Stimulated activated CD4-positive, alpha-beta T cell treated with anti-CD3 and anti-CD28 coated beads, Interleukin-2, amount 100 ng/mL, for 24 hours (primary cell): ENCODE measurements at places on chromosomes 12 and 14.

GRCh38 chr12:56955631-56956256 lies 1.7 kb downstream of the RDH16 start:
- DNase-seq = no peak

GRCh38 chr14:65471038-65471878 lies 58.7 kb downstream of the FUT8 start:
- no peak for DNase-seq

DNA sequence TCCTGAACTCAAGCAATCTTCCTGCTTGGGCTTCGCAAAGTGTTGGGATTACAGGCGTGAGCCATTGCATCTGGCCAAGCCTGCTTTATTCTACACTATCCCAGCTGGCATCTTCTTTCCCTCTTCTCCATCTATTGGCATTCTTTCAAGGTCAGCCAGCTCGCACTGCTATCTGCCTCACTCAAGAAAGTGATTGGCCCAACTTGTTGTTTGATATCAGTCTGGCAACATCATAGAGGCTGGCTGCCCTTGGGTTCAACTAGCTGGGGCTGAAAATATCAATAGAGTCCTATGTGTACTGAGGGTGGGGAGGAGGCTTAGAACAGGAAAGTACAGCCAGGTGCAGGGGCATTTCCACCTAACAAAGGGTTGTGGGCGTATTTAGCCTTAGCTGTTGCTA lies 17.1 kb downstream of the GMFB start:
- DNase-seq = no peak

DNA sequence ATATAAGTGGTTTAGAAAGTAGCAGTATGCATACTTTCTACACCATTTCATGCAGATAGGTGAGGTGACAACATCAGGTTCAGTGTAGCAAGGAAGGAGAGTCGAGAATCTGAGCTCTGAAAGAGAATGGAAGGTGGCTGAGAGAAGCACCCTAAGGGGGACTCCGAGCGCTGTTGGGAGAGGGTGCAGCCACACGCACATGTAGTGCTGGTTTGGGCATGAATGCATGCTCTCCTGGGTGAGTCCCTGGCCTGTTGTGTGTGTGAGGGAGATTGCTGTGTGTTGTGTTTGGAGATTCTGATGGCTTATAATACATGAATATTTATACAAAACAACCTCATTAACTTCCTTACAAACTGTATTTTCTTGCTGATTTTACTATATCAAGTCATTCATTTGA lies 180.3 kb upstream of the LRIG3 start:
- DNase-seq = no peak

GRCh38 chr14:81384900-81385299 lies 15.2 kb downstream of the STON2 start:
- DNase-seq = no peak

- DNase-seq = no peak
Observed at GRCh38 chr12:107549651-107550480, 135.7 kb upstream of the PWP1 start.

GRCh38 chr14:75634848-75635247 lies 25.8 kb downstream of the ERG28 start:
- no peak for DNase-seq

DNA sequence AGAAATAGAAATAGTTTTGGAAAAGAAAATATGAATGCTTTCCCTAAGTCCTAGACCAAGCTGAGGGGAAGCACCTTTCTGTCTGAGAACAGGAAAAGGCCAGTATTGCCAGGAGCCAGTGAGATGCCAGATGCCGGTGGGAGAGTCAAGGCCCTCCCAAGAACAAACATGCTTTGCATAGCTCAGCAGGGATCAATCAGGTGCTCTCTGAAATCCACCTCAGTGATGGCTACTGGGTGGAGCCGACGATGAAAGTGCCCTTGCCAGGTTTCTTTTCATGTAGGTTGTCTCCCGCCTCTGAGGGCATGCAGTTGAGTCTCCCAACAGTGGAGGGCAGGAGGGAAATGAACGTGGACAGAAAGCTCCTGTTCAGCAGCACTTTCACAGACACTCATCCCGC lies 28.3 kb downstream of the DEGS2 start:
- DNase-seq = no peak

DNA sequence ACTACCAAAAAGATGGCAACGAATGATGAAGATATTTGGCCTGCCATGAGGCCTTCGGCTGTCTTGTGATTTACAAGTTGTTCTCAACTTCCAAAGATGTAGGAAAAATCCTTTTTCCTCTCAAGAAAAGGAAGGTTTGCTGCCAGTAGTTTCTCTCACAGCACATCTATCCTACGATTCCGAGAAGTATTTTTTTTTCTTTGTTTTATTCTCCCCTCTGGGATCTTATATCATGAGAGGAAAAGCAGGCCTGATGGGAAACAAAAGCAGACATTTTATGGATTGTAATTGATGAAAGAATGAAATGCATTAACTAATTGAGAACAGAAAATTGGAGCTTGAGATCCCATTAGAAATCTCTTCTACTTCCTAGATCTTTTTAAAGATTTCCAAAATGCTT lies 1197.9 kb upstream of the SEL1L start:
- DNase-seq = no peak

DNA sequence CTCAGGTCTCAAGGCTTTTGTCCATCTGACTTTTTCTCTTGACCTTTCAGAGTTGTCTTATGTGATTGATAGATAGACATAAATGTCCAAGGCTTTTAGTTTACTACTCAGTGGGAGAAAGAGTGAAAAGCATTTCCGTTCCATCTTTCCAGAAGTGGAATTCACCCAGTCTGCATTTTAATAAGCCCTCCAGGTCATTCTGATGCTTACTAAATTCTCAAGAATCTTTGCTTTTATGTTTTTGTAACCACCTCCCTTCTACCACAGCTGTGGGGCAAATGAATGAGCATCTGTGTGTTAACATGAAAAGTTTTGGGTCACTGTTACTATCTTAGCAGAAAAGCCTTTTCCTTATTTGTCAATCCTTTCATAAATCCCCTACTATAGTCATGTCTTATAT lies 251.4 kb downstream of the LRIG3 start:
- DNase-seq = no peak

GRCh38 chr12:24759155-24759554 lies 189.7 kb downstream of the BCAT1 start:
- no peak for DNase-seq

DNA sequence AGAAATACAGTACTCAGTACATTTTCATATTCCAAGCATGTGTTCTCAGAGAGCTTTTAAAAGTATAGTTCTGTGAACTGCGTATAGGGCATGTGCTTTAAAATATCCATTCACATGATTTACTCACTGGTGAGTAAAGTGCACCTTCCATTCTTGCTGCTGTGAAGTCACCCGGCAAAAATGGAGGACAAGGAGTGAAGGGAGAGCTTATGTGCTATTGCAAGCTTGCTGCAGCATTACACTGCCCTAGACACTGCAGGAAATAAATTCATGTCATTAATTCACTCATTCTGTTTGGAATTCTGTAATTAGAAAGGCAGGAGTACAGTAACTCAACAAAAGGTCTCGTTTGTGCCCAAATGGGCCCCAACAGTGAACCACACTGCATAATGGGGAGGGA lies 347.8 kb downstream of the PRKD1 start:
- DNase-seq = no peak

- no peak for DNase-seq
Observed at GRCh38 chr14:29663281-29663801, 264.3 kb downstream of the PRKD1 start.

DNA sequence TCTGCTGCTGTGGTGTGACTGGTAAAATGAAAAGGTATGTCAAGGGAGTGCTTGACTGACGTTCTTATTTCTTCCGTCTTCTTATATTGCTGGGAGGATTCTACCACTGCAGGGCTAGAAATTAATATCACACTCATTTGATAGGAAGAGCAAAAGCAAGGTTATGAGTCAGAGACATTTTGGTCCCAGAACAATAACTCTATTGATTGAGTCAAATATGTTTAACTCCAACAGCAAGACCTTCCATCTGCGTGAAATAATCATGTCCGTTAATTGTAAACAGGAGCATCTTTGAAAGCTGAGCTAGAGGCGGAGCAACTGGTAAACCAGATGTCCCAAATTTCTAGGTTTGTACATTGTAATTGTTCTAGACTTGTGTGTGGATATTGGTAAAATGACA lies 1293.6 kb downstream of the AACS start:
- DNase-seq = no peak

GRCh38 chr14:84483072-84483420 lies 1046.9 kb upstream of the FLRT2 start:
- no peak for DNase-seq

GRCh38 chr12:44464180-44464579 lies 411.9 kb downstream of the NELL2 start:
- DNase-seq = no peak

DNA sequence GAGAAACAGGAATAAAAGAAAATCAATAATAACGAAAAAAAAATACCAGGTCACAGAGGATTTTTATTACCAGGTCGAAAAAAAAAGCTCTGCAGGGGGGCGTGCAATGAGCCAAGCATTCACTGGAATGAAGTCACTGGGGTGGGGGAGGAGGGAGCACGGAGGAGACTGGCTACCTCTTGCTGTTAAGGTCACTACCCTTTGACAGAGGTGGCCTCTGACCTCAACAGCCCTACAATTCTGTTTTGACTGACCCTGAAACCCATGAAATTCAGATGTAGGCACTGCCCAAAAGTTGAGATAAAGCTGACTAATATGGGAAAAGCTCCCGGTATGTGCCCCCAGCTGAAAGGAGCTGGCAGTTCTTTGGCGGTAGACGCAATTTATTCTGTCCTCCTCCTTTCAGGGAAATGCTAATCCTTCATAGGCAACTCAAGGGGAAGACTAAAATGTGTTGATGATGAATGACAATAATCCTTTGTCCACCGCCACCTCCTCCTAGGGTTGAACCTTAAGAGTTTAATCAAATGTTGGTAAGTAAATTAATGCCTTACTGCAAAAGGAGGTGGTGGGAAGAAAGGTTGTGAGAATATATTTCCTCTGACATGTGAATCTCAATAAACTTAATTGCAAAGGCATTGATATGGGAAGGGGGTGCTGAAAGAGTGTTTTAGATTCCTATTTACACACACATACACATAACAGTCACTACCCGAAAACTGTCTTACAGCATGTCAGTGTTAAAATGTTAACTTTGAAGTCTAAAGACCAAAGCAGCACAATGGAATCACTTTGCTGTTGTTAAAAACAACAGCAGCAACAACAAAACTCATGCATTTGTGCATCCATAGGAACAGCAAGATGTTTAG lies 6.3 kb upstream of the RIC8B start:
- no peak for DNase-seq

DNA sequence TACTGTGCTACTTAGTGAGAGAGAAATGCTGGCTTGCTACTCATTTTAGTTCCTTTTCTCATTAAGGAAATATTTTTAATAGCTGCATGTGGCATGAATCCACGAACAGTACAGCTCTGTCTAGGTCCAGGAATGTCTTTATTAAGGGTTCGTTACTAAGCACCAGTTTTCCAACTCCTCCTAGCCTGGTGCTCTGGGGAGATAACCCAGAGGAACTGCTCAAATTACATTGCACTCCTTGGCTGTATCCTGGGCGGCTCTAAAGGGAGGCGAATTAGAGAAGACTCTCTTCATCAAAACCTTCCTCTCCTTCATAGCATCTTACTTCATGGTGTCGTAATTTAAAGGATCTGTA lies 101.3 kb downstream of the PPM1A start:
- DNase-seq = no peak

- no peak for DNase-seq
Observed at GRCh38 chr12:89544022-89544421, 18.2 kb upstream of the POC1B start.

GRCh38 chr14:80395031-80395430 lies 183.7 kb upstream of the DIO2 start:
- DNase-seq = no peak

DNA sequence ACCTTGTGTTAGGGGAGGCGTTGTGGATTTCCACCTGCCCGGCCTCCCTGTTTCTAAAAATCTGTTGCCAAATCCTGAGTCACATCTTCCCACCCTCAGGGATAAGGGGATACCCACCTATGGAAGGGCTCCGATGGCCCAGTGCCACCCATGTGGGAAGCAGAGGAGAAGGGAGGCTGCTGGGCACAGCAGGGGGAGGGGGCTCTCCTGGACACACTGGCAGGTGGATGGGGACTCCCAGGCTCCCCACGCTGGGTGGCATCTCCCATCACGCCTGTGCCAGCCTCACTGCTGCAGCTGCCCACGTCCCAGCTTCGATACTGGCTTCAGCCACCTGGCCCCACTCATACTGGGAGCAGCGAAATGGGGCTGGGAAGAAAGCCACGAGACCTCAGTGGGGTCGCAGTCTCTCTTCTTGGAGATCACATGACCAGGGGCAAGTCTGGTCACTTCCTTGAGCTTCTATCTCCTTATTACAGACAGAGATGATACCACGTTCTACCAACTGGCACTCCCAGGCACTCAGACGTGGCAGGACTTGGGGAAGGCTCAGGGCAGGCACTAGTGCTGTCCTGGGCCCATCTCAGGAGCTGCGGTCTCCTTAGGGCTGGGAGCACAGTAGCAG lies 72.2 kb downstream of the PITPNM2 start:
- DNase-seq = no peak

DNA sequence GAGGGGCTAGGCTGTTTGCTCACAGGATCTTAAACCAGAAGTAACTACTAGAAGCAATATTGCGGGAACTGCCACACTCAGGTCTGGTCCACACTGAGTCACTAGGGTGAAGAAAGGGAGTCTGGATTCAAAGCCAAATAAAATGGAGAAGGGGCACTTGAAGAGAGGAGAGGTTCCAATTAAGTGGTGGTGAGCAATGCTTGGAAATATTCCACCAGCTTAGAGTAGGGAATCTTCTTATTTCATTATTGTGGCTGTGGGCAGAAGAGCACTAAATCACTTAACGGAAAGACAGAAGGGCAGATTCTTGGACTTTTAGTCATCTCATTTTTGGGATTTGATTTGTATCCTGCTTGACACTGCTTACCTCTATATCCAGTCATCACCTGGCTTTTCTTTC lies 48.6 kb upstream of the PPP1R12A start:
- no peak for DNase-seq

DNA sequence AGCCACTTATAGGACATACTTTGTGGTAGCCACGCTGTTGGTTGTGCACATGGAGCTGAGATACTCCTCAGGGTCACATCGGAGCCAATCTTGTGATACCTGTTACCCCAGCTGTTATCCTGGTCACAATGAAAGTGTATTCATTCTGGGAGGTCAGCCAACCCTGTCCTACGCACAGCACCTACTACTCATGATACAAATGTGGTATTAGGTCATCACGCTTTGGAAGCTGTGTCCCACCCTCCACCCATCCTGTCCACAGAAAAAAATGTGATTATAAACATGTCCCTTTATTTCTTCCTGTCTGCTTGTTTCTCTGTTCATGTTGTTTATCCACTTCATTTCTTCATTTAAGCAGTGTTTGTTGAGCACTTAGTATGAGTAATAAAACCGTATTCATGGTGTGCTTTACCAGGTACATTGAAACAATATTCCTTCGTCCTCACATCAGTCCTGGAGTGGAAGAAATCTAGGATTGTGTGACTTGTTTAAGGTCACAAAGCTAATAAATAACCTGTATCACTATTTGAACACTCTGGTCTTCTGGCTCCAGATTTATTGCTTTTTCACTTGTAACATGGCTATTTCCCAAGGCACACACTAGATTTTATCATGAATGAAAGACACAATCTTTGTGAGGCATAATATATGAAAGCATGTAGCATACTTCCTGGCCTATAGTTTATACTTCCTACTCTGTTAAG lies 73.1 kb downstream of the DERA start:
- no peak for DNase-seq

- no peak for DNase-seq
Observed at GRCh38 chr14:96503306-96503679, 1.1 kb downstream of the PAPOLA start.

- no peak for DNase-seq
Observed at GRCh38 chr14:88248606-88249005, 74.5 kb downstream of the KCNK10 start.
